ENCODE measurements at places on chromosomes 7 and 10.

- no peak for DNase-seq
These were observed 31.3 kb downstream of the PLAC9 start for GRCh38 chr10:80163741-80164341.

DNA sequence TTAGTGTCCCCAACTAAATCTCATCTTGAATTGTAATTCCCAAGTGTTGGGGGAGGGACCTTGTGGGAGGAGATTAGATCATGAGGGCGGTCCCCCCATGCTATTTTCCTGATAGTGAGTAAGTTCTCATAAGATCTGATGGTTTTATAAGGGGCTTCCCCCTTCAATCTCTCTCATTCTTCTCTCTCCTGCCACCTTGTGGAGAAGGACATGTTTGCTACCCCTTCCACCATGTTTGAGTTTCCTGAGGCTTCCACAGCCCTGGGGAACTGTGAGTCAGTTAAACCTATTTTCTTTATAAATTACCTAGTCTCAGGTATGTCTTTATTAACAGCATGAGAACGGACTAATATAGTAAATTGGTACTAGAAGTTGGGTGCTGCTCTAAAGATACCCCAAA, 365.6 kb downstream of the ANKRD7 start:
- no peak for DNase-seq

DNA sequence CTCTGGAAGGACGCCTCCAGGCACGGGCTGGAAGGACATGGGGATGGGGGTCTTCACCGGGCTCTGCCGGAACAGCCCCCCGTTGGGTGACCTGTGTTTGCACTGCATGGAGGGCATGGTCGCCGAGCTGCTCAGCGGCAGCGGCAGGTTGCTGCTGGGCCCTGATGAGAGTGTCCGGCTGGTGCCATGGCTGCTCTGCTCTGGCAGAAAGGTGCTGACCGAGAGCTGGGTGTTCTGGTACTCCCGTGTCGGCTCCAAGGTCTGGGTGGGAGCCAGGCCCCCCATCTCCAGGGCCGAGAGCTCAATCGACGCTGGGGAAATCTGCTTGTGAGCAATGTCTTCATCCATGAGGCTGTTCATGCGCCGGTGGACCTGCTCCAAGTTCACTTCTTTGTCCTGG, 764.3 kb downstream of the GRID1 start:
- DNase-seq, result no peak

GRCh38 chr7:73308074-73308664, 457 bp downstream of the NSUN5 start:
- no peak for DNase-seq

DNA sequence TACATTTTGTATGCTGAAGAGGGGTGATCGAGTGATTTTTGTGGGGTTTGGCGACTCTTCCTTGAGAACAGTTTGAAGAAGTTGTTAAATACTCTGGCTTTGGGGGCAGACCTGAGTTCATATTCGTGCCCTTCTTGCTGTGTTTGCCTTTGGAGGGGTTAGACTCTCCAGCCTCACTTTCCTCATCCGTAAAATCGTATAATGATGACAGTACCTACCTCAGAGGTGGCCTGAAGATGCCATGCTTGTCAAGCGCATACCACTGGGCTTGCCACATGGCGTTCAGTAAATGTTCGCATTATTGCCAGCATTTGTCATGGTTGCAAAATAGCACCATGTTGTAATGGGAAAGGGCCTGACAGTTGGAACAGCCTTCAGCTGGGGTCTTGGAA, 1.3 kb downstream of the STK17A start:
- DNase-seq, result no peak

DNA sequence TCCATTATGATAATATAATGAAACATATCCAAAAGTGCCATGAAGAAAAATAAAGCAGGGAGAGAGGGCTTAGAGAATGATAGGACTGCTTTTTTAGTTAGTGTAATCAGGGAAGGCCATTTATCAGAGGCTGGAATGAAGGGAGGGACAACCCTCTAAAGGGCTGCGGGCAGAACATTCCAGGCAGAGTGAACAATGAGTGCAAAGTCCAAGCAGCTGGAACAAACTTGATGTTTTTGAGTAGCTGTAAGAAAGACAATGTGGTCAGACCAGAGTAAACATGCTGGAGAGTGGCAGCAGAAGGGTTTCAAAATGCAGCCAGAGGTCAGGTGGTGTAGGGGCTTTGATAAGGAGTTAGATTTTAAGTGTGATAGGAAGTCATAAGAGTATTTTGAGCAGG, 65.6 kb upstream of the CCDC6 start:
- no peak for DNase-seq

DNA sequence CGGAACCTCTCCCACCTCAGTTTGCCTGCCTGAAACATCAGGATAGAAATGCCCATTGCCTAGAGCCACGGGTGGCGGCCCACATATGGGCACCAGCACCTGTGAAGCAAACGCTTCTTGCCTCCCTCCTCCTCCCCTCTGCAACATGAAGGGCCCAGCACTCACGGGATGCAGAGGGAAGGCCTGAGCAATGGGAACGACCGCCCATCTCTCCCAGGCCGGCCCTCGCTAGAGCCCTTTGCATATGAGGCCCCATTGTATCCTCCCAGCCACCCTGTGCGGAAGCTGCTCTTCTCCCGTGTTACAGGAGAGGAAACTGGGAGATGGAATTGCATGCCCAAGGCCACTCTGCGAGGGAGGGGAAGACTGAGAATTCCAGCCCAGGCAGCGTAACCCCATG, 88.2 kb downstream of the RGS10 start:
- no peak for DNase-seq

- no peak for DNase-seq
These were observed 99.0 kb downstream of the AOAH start for GRCh38 chr7:36625247-36625646.

- DNase-seq, result no peak
These were observed 164.4 kb upstream of the FEZF1 start for GRCh38 chr7:122468945-122469344.

DNA sequence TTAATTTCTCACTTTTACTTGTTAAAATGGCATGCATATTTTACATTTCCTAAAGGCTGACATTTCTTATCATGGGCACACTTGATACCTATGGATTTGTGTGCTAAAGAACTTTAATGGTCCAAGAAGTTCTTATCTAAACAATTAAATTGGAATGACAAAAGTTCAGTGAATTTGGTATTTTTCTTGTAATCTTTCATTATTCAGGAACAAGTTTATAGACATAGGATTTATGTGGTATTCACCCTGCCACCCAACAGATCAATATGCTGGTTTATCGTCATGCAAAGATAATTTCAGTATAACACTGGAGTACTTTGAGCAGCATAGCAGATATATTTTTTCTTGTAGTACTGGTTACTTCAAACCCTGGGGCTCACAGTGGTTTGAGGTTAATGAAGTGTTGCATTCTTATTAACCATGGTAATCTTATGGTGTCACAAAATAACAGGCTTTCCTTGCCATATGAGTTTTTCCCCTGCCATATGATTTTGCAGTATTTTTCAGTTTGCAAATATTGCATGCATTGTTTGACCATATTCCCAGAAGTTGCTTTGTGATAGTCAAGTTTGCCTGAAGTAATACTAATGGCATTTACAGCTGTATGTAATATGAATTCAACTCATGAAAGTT, 148.8 kb downstream of the PPP1R9A start:
- DNase-seq, result no peak

GRCh38 chr7:36295090-36295489, 94.6 kb upstream of the ANLN start:
- DNase-seq, result no peak

DNA sequence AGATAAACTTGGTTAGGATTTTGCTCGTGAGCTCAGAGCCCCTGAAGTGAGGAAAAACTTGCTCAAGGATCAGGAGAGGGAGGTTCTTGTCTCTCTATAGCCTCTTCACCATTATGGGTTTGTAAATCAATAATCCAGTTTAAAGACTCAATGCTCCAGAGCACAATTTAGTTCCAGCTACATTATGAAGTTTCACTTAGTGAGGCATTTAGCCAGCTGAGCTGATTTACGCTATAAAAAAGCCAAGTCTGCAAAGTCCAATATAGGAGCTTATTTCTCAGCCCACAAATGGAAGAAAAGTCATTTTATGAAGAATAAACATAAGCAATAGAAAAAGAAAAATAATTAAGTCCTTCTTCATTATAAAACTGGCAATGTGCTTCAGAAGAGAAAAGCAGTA, 130.6 kb downstream of the STRA8 start:
- DNase-seq, result no peak

- no peak for DNase-seq
These were observed 63.9 kb upstream of the CHST15 start for GRCh38 chr10:124157271-124157681.

GRCh38 chr10:61486738-61487396, 33.7 kb upstream of the TMEM26 start:
- no peak for DNase-seq

DNA sequence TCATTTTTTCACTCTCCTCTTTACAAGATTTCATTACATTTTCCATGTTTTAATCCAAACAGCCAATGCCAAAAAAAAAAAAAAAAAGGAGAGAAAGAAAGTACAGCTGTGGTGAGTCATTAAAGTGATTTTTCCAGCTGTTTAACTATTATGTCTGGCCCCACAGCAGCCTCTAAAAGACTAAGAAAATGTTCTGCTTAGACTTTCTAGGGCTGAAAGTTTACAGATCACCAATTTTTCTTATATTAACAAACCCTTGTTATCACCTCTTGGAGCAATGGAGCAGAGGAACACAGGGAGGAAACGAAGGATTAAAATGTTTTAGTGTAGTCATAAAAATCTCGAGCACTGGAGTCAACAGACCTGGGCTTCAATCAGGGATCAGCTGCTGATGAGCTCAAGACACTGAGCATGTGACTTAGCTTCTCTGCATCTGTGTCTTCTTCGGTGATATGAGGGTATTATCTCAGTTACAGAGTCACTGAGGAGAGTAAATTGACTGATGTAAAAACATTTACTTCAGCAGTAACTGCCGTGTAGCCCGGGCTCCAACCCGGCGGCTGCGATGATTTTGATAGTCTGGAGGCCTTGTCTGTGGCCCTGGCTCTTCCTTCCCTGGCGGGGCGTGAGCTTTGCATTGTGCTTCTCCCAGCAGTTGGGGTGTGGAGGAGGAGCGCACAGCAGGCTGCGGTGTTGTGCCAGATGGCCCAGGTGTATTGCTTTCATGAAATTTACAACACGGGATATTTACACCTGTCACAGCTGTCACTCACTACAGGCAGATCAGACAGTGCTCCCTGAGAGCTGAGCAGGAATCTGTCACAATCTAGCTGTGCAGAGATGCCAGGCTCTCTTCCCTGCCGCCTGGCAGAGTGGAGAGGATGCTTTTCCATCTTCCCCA, 298.3 kb upstream of the FZD8 start:
- DNase-seq, result no peak

GRCh38 chr10:116970050-116970449, 34.9 kb downstream of the SHTN1 start:
- no peak for DNase-seq

DNA sequence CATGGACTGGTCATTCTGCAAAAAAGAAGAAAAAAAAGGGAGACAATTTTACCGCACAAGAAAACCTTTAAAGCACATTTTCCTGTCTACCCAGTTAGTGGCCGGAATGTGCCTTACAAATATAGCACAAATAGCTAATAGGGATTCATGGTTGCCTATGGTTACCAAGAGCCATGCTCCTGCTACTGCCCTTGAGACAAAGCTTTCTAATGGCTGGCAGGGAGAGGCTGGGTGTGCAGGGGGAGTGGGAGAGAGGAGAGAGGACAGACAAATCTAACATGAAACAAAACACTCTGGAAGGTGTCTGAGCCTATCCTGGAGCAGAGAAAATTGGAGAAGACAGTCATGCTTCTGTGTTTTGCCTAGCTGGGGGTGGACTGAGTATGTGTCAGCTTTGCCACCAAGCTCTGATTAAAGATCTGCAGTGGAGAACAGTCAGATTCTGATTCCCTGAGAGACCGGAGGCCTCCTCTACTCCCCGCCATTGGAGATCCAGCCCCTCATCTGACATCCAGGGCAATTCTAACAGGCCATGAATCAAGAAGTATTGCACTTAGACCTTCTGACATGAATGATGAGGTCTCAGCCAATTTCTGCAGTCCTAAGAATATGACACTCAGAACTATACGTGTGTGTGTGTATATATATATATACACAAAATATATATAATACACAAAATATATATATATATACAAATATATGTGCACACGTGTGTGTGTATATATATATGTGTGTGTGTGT, 80.2 kb downstream of the PRTFDC1 start:
- DNase-seq, result no peak

- no peak for DNase-seq
These were observed 42.3 kb downstream of the CTBP2 start for GRCh38 chr10:125118011-125118611.

GRCh38 chr7:40483630-40484029, 348.8 kb downstream of the SUGCT start:
- no peak for DNase-seq

DNA sequence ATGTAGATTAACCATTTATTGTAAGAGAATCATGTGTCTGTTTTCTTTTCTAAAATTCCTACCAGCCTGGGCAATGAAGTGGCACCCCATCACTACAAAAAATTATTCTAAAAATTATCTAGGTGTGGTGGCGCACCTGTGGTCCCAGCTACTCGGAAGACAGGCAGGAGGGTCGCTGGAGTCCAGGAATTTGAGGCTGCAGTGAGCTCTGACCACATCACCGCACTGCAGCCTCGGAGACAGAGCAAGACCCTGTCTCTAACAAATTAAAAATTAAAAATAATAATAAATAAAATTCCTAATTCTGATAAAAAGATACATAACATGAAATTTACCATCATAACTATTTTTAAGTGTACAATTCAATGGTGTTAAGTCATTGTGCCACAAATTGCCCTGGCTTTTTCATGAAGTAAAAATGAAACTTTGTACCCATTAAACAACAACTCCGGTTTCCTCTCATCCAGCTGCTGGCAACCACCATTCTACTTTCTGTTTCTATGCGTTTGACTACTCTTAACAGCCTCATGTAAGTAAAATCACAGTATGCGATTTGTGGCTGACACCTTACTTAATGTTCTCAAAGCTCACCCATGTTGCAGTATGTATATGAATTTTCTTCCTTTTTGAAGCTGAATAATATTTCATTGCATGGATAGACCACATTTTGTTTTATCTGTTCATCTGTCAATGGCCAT, 20.6 kb upstream of the USP6NL start:
- DNase-seq, result no peak

- DNase-seq, result no peak
These were observed 527.3 kb upstream of the SEMA3D start for GRCh38 chr7:85714043-85714578.

DNA sequence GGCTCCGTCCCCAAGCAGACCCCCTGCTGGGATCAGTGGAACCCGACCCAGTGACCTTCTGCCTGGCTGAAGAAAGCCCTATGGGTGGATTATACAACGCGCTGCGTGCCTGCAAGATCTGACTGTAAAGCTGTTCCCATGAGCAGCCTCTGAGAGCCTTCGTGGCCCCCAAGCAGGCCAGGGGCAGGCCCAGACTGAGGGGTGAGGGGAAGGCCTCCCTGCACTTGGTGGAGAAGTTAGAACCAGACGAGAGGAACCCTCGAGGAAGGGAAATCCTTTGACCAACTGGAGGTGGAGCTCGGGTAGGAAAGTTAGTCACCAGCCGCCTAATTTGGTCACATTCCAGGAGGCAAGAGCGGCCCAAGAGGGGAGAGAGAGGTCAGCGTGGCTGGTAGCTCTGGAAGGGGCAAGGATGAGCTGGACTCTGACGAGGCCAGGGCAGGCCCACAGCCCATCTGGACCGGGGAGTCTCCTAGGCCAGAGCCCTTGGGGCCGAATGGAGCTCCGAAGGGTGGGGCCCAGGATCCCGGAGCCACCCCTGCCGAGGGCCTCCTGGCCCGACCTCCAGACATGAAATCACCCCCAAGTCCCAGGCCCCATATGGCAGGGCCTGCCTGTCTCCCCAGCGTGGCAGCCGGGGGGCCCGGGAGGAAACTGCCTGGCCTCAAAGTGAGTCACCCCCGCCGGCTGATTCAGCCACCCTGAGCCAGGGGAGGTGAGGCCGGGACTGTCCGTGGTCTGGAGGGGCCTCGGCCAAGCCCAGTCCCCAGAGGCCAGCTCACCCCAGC, 23.3 kb upstream of the PDGFA start:
- no peak for DNase-seq
